C1 segment of cervical spinal cord (tissue), 14 donors: ENCODE measurements at places on chromosomes 2 and 18.

DNA sequence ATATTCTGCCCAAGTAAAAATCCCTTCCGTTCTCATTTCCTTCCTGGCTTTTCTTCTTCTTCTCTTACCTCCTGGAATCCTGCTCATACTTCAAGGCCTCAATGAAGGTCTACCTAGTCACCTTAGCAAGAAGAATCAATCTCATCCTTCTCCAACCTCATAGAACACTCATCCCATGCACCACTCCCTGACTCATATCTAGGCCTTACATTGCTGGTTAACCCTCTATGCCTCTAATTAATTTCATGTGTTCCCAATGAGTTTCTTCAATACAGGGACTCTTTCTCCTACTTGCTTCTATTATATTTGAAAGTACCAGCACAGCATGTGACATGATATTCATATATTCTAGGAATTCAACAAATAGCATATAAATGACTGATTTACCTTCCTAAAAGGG is 63.0 kb downstream of the BCL11A start:
- no peak for DNase-seq

GRCh38 chr2:3728104-3729054 is 25.0 kb downstream of the DCDC2C start:
- DNase-seq: no peak

DNA sequence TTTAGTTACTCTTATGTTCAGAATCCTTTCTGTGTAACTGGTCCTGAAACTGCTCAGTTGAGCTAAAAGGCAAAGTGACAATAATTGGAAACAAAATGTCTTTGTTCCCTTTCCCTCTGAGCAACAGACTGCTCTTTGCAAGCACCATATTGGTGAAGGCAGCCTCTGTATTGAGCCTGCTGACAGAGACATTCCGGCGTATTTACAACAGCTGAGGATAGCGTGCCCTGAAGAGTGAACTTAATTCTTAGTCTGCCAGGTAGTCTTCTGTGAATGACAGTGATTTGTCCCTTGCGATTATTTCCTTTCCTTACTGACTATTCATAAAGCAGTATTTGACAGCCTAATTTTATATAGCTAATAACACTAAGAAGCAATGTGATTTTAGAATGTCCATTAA is 239.1 kb downstream of the CPS1 start:
- no peak for DNase-seq

- DNase-seq: no peak
Observed at GRCh38 chr2:125330133-125330532, 1305.0 kb downstream of the CNTNAP5 start.

GRCh38 chr2:25489631-25490030 is 147.9 kb upstream of the DNMT3A start:
- DNase-seq: no peak

DNA sequence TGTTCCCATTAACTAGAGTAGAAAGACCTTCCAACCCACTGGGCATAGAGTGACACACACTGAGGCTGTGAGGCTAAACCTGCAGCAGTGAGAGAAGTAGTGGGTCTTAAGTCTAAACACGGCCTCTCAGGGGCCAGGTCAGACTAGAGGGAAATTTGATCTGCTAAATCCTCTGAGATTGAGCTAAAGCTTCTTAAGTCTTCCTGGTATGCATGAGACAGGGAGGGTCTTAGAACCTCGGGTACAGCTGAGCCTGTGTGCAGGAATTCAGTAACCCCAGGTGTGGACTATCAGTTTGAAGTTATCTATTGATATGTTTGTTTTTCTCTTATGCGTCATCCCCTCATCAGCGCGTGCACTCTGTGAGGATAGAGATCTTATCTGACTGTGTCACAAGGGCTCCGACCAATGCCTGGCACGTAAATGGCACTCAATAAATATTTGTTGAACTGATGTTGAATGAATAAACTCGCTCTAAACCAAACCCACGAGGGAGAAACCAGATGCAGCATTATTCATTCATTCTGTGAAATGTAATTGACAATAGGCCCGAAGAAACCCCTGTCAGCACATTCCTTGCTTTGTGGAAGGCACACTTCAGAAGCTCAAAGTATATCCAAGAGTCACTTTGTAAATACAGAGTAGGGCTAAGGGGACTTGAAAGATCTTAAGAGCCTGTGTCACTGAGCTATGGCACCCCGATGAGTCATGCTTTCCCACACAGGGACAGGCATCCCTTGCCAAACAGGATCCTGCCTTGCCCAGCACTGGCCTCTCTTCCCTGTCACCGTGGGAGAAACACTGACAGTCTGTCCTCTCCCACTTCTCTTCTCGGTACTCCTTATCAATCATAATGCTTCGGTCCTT is 21.7 kb upstream of the RAB10 start:
- DNase-seq: no peak

- DNase-seq: no peak
Observed at GRCh38 chr2:190320696-190321095, 1.1 kb upstream of the HIBCH start.

- DNase-seq: no peak
Observed at GRCh38 chr2:28357948-28358667, 34.5 kb upstream of the FOSL2 start.

DNA sequence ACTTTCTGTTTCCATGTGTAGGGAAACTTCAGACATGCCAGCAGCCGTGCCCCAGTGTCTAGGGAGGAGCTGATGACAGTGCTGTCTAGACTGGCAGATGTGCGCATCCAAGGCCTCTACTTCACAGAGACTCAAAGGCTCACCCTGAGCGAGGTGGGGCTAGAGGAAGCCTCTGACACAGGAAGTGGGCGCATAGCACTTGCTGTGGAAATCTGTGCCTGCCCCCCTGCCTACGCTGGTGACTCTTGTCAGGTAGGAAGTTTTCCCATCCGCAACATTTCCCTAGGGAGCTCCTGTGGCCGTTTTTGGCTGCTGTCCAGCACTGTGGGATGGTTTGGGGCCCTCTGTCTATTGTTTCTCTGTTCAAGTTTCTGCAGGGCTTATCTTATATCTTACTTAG is 143.1 kb upstream of the TTC39C start:
- DNase-seq: no peak

GRCh38 chr2:240229005-240229404 is 88.5 kb upstream of the OTOS start:
- DNase-seq: no peak

- DNase-seq: no peak
Observed at GRCh38 chr2:60355849-60356261, 197.6 kb downstream of the BCL11A start.

GRCh38 chr2:227818675-227819397 is 5.2 kb downstream of the CCL20 start:
- DNase-seq: peak; percentile 2

DNA sequence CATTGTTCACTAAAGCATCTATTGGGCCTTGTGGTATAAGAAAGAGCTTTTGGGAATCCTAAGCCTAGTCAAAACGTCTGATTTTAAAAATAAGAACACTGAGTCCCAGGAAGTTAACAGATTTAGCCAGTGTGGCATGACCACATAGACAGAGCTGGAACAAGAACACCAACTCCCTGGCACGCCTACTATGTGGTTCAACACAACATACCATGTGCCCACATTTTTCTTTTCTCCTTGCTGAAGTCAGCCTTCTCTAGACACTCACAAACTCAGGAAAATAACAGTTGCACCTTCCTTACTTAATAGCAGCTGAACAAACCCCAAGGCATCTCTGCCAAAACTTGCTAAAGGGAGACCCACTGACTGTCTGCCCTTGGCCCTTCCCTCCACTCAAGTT is 124.8 kb downstream of the C1D start:
- no peak for DNase-seq

GRCh38 chr2:100412881-100413321 is 4.6 kb downstream of the CHST10 start:
- no peak for DNase-seq

DNA sequence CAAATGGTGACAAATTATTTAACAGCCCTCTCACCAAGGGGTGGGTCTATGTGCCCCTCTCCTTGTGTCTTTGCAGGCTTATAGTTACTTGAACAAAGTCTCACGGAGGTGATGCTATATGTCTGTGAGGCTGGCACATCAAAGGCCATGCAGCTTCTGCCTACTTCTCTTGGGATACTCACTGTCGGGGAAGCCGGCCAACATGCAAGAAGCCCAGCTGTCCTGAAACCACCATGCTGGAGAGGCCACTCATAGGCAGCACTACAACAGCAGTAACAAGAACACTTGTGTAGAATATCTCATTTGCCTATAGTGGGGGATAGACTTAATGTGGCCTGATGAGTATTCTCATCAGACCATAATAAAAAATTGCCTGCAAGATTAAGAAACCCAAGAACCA is 233.7 kb upstream of the NCKAP5 start:
- no peak for DNase-seq

DNA sequence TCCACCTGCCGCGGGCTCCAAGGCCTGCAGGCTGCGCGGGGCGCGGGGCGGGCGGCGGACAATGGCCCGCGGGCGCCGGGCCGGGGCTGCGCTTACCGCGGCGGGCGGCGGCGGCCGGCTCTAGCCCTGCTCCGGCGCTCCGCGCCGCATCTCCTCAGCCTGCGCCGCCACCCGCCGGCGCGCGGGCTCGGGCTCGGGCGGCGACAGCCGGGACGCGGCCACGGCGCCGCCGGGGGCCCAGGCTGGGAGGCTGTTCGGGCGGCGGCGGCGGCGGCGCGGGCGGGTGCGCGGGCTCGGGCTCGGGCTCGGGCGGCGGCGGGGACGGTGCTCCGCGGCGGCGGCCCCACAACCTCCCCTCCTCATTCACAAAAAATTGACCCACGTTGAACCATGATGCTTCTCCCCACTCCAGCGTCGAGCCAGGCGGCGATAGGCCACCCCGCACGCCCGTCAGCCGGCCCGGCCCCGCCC is at the start of gene HDAC4:
Gene HDAC4 (minus strand): TSS at position 425 of the 471 bp plus-strand sequence. CDS start 48,321 bp downstream, outside the sequence.
- no peak for DNase-seq

DNA sequence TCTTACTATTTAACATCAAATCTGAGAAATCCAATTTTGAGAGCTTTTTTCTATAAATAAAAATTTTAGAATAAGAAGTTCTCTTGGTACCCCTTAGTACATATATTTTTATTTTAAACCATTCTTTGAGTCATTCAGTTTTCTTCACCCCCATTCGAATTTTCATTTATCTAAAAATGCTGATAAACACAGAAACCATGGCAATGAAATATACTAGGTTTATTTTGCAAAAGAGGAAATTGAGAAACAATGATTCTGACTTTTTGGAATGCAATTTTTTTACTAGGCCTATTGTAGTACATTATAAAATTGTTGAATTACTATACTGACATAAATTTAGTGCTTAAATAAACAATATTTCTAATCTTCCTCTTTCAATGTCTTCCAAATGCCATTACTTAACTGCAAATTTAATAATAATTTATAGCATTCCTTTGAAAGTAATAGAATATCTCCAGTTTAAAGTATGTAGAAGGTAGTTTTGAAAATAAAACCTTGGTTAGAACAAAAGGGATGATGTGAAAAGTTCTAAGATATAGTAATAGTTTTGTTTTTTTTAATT is 46.3 kb downstream of the TANK start:
- no peak for DNase-seq

- no peak for DNase-seq
Observed at GRCh38 chr18:12290086-12290485, 18.0 kb upstream of the TUBB6 start.

DNA sequence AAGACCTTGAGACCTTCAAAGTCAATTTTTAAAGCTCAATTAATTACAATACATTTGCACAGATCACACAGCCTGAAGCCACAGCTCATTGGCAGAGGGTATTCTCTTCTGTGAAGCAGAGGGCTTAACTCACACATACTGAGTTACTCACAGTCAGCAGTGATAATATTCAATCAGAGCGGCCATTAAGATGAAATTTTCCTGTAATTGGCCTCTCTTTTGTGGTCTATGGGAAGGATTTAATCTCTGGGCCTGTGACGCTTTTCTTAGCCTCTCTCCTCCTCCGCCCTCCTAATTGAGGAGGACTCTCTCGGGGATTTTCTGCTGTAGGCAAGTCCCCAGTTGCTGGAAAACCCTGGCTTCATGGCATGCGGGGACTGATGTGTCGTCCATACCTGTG is 12.3 kb upstream of the LDLRAD4 start:
- no peak for DNase-seq

DNA sequence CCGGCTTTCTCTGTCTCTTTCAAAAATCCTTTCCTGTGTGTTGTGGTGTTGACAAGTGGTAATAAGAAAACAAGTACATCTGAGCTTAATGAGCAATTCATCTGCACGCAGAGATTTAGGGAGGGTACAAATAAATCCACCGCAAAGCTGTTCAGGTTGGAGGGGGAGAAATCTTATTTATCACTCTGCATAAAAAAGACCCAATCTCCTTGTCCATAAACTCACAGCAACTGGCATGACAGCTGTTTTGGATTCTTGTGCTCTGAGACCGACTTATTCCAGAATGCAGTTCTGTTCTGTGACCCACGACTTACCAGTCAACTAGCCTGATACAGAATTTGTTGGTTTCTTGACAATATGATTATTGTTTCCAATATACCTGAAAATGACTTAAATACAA is 380.1 kb downstream of the SOX11 start:
- DNase-seq: no peak
